ENCODE measurements at places on chromosomes 11 and 22. TPM values are rescaled to one million over a fixed set of nuclear protein-coding genes. Genes with fewer than 3 reads are reported as not detected.

The MS4A4E gene
- total RNA-seq: 5.6 TPM

The CD248 gene
- total RNA-seq: 107 TPM

GRCh38 chr22:46033256-46034200 is 56.6 kb upstream of the WNT7B start:
- no peak for DNase-seq

DNA sequence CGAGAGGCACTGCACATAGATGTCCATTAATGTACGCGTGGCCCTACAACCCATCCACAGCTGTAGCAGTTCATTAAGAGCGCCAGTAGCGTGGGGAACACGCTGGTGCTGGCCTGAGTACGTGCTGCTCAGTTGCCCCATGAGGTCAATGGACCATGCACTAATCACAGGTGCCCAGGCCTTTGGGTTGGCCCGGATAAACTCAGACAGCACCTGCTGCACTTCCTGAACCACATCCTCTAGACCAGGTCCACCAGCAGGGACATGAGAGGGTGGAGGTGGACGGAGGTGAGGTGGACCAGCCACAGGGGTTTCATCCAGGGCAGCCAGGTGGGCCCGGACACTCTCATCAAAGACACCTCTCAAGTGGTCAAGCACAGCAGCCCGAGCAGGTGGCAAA is 3.1 kb upstream of the GANAB start:
- DNase-seq: no peak

GRCh38 chr11:1055109-1055703 is 18.7 kb upstream of the MUC6 start:
- DNase-seq: no peak

- DNase-seq: no peak
These were observed 27.2 kb downstream of the WEE1 start for GRCh38 chr11:9600644-9601036.

- DNase-seq: no peak
These were observed 63.7 kb downstream of the CYTH4 start for GRCh38 chr22:37345863-37346504.

- no peak for DNase-seq
These were observed 11.6 kb upstream of the TMEM45B start for GRCh38 chr11:129804012-129804411.

DNA sequence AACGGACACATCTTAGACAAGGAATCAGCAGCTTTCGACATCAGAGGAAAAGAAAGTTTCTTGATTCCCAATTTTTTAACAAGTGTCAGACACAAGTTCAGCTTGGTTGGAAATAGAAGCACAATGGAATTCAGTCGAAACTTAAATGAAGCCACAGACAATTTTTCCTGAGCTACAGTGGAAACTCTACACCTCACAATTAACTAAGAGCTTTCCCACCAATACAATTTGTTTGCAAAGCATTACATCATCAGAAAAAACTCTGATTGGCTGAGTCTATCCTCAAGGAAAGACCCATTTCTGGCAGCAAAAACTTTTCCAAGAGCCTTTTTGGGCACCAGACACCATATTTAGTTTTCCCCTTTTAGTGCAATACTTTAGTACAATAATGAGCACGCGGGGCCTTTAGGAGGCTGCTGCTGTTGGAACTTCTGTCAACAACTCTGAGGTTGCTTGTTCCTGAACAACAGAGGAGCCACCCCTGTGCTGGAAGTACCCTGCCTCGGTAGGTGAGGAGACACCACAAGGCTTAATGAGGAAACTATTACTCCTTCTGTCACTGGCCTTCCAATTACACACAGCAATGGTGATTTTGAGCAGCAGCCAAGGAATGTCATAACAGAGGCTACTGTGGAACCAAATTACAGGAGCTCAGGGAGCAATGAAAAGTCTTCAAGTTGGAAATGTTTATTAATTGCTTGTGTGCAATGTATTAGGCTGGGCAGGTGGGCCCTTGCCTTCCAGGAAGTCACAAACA is 61.9 kb upstream of the BARX2 start:
- no peak for DNase-seq

Measured in omental fat pad (tissue), 4 donors.